Activated CD8-positive, alpha-beta memory T cell treated with anti-CD3 and anti-CD28 coated beads, Interleukin-2, amount 10 ng/mL, durations not matched to agents 7 days and 5 days (primary cell): ENCODE measurements at places on chromosomes 13 and 19. TPM values are rescaled to one million over a fixed set of nuclear protein-coding genes. Genes with fewer than 3 reads are reported as not detected.

CYSLTR2 gene
- total RNA-seq: 4.0 TPM

CATSPERD gene
- not detected for total RNA-seq

SMIM7 gene
- total RNA-seq: 55.4 TPM

SLC35E1 gene
- 46.2 TPM for total RNA-seq

PSG1 gene
- not detected for total RNA-seq

- peaks cover 25% of the 10 kb centered on the region for H3K27me3 ChIP-seq
- H3K4me3 ChIP-seq: no peak overlapping the region
- peaks cover 15% of the 10 kb centered on the region for H3K4me1 ChIP-seq
- peaks cover 2% of the 10 kb centered on the region for H3K36me3 ChIP-seq
- DNase-seq: no peak
These were observed 3.9 kb upstream of the SDHAF1 start for GRCh38 chr19:35990771-35991730.

DNA sequence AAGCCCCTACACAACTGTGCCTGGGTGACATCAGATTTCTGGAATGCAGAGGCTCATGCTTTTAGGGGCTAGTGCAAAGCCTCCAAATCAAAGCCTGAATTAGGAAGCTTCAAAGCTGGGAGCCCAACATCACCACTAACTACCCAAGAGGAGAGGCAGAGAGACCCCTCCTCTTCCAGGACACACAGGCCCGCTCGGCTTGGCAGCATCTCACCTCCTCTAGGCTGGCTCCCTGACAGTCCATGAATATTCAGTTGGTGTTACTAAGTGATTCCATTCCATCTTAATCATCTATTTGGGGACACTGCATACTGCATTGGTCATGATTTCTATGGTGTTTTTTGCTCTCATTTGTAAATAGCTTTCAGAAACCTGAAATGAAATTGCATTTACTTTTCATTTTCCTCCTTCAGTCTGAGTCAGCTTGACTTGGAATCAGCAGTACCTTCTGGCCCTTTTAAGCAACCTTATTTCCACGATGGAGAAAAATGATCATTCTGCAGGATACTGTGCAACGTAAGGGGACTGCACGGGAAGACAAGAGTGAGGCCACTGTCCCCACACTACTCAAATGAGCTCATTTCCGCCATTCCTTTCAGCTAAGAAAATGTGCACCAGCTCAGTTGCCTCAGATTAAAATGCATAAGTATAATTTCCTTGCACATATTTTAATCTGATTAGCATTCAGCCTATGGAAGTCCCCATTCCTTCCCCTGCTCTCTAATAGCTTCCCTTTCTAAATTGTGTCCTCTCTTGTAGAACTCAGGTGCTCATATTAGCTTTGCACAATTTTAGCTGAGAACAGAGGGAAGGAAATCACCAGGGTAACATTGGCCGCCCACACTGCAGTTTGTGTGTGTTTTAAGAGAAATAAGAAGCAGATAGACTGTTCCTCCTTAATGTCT is 219.9 kb downstream of the RFC3 start:
- no peak overlapping the region for H3K4me3 ChIP-seq
- no peak for DNase-seq
- no peaks in the 10 kb centered on the region for H3K36me3 ChIP-seq
- no peaks in the 10 kb centered on the region for H3K4me1 ChIP-seq

GRCh38 chr13:82076496-82076895 is 1735.6 kb upstream of the SPRY2 start:
- H3K27ac ChIP-seq: no peak overlapping the region
- no peak for DNase-seq
- no peak overlapping the region for H3K4me3 ChIP-seq
- no peaks in the 10 kb centered on the region for H3K36me3 ChIP-seq
- H3K4me1 ChIP-seq: no peaks in the 10 kb centered on the region
- no peaks in the 10 kb centered on the region for H3K27me3 ChIP-seq

DNA sequence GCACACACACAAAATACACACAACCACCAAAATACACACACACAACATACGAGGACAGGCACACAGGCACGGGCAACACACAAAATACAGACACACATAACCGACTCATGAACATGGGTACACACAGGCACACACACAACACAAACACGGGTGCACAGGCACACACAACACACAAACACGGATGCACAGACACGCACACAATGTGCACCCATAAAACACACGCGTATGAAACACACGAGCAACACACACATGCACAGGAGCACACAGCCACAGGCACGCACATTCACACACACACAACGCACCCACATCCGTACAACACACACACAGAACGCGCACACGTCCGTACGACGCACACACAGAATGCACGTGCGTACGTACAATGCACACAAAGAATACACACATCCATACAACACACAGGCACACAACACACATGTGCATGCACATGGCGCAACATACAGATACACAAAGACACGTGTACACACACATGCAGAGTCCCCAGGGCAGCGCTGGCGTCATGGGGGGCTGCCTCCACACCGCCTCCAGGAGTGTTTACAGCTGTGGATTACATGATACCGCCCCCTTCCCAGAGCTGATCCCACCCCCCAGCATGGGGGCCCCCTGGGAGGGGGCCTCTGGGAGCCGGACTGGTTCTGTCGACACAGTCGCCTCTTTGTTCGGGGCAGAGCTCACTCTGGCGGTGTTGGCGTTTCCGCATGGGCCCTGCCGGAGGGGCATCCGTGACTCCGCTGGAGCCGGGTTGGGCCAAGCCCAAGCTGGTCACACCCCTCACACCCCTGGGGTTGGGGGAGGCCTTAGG is 2.9 kb downstream of the SBNO2 start:
- no peak overlapping the region for H3K4me3 ChIP-seq
- no peaks in the 10 kb centered on the region for H3K27me3 ChIP-seq
- H3K36me3 ChIP-seq: peaks cover 9% of the 10 kb centered on the region
- no peak for DNase-seq
- H3K4me1 ChIP-seq: peaks cover 34% of the 10 kb centered on the region
- no peak overlapping the region for H3K27ac ChIP-seq

- no peak overlapping the region for H3K4me3 ChIP-seq
- H3K36me3 ChIP-seq: no peaks in the 10 kb centered on the region
- no peaks in the 10 kb centered on the region for H3K27me3 ChIP-seq
These were observed 22.8 kb downstream of the VSTM2B start for GRCh38 chr19:29548483-29549085.

- H3K27me3 ChIP-seq: no peaks in the 10 kb centered on the region
- no peak overlapping the region for H3K4me3 ChIP-seq
- H3K36me3 ChIP-seq: peaks cover 14% of the 10 kb centered on the region
- H3K27ac ChIP-seq: peak overlapping the region; percentile 35
These were observed 9.5 kb downstream of the PIP5K1C start for GRCh38 chr19:3690551-3691371.

DNA sequence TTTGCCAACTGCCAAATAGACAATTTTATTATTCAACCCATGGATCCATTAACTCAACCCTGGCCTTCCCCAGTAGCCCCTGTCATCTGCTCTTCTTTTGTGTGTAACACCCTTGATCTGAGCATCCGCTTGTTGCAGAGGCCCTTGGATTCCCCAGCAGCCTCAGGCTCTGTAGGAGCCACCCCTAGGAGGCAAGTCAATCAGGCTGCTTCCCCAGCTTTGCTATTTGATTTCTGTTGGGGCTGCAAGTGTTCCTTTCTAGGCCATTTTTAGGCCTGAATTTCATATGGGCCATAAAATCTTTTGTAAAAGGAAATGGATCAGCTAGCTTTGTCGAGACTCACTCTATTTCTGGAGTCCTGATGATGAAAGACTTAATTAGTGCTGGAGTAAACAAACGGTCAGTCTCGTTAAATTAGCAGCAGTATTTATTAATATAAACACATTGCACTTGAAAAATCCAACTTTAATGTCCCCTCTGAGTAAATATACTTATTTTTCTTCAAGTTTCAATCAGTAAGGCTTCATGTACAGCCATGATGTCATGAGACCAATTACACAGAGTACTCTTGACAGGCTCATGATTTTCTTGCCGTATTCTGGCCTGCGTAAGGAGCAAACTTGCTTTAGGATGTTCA is 105.3 kb downstream of the RGCC start:
- no peaks in the 10 kb centered on the region for H3K36me3 ChIP-seq
- H3K27ac ChIP-seq: no peak overlapping the region
- no peak overlapping the region for H3K4me3 ChIP-seq
- DNase-seq: no peak
- no peaks in the 10 kb centered on the region for H3K27me3 ChIP-seq

- H3K4me1 ChIP-seq: peaks cover 3% of the 10 kb centered on the region
- no peak overlapping the region for H3K27ac ChIP-seq
- no peaks in the 10 kb centered on the region for H3K36me3 ChIP-seq
- H3K27me3 ChIP-seq: peaks cover 14% of the 10 kb centered on the region
- H3K4me3 ChIP-seq: no peak overlapping the region
These were observed 1.6 kb downstream of the MEX3D start for GRCh38 chr19:1566392-1567115.

DNA sequence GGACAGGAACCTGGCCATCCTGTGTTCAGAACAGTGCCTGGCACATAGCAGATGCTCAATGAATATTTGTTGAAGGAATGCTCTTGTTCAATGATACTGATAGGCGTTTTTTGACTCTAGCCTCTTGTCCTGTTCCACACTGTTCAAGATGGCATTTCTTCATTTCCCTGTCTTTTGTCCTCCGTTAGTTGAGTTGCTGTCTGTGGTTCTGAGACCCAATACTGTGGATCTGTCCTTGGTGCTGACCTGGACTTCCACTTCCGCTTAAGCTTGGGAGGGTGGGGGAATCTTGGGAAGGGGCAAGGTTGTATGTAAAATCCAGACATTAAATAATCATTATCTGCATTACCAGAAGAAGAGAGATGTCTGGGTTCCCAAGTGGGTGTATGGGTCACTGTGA is 8.3 kb upstream of the KCNN4 start:
- no peak for DNase-seq
- peaks cover 12% of the 10 kb centered on the region for H3K4me1 ChIP-seq
- peaks cover 14% of the 10 kb centered on the region for H3K27me3 ChIP-seq
- H3K27ac ChIP-seq: no peak overlapping the region

- H3K4me1 ChIP-seq: no peaks in the 10 kb centered on the region
- H3K4me3 ChIP-seq: no peak overlapping the region
- H3K27ac ChIP-seq: no peak overlapping the region
- no peak for DNase-seq
- H3K27me3 ChIP-seq: no peaks in the 10 kb centered on the region
These were observed 472.1 kb upstream of the TSHZ3 start for GRCh38 chr19:31821346-31821745.

GRCh38 chr13:24997367-24997967 is 98.5 kb upstream of the PABPC3 start:
- DNase-seq: no peak
- H3K4me1 ChIP-seq: peaks cover 9% of the 10 kb centered on the region
- H3K27ac ChIP-seq: no peak overlapping the region
- H3K4me3 ChIP-seq: no peak overlapping the region
- H3K36me3 ChIP-seq: no peaks in the 10 kb centered on the region

DNA sequence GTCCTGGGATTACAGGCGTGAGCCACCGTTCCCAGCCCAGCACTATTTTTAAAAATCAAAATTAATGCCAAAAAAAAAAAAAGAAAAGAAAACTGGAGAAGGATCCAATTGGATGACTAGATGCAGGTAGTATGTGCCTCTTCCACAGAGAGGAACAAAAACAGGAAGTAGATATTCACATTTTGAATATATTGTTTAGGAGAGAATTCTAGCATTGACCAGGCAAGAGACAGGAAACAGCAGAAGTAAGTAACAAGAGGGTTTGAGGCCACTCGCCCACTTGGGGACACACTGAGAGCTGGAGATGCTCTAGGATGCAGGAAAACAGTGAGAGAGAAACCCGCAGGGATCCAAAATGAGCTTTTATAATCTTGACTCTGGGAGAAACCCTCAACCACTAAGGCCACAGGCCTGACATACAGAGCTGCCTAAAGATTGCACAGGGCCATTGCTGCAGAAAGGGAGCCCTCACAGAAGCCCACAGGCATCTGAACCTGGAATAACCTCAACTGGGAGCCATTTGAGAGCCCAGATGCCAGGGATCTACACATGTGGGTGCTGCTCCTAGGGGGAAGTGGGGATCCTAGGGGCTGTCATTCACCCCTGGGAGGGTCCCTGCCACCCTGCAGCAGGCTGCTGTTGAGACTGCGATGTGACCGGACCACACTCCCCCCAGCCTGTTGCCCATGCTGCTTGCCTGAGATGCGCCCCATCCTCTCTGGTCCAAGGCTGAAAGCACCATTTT is 28.2 kb downstream of the IGFL2 start:
- no peaks in the 10 kb centered on the region for H3K4me1 ChIP-seq
- peaks cover 36% of the 10 kb centered on the region for H3K27me3 ChIP-seq
- no peak for DNase-seq
- H3K27ac ChIP-seq: no peak overlapping the region
- no peaks in the 10 kb centered on the region for H3K36me3 ChIP-seq

DNA sequence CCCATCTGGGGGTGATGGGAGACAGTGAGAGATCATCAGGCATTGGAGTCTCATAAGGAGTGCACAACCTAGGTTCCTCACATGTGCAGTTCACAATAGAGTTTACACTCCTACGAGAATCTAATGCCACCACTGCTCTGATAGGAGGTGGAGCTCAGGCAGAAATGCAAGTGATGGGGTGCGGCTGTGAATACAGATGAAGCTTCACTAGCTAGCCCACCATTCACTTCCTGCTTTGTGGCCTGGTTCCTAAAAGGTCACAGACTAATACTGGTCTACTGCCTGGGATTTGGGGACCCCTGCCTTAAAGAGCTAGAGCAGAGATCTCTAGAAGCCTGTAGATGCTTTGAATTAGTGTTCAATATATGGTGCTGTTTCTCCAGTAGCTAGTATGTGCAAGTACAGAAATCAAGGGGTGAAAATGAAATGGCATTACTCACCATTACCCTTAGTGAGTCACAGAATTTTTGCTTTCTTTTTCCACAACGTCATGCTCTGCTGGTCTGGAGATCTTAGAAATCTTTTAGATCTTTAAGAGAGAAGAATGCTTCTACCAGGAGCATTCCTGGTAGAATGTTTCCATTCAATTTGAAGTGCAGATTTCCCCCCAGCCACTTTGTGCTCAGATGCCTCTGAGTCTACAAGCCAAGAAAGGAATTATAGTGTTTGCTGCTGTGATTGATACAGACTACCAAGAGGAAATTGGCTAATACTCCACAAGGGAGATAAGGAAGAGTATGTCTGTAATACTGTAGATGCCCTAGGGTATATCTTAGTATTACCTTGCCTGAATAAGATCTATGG is 2301.2 kb downstream of the PCDH9 start:
- no peaks in the 10 kb centered on the region for H3K27me3 ChIP-seq
- H3K4me1 ChIP-seq: no peaks in the 10 kb centered on the region
- H3K4me3 ChIP-seq: no peak overlapping the region
- no peak for DNase-seq
- H3K36me3 ChIP-seq: no peaks in the 10 kb centered on the region
